ENCODE measurements at places on chromosomes 1 and 21.

- DNase-seq: no peak
These were observed 198.3 kb downstream of the SLC44A5 start for GRCh38 chr1:75412616-75413015.

GRCh38 chr1:67855444-67855843, 22.2 kb upstream of the GNG12 start:
- no peak for DNase-seq

- DNase-seq: no peak
These were observed 127.6 kb upstream of the CTTNBP2NL start for GRCh38 chr1:112268408-112268807.

DNA sequence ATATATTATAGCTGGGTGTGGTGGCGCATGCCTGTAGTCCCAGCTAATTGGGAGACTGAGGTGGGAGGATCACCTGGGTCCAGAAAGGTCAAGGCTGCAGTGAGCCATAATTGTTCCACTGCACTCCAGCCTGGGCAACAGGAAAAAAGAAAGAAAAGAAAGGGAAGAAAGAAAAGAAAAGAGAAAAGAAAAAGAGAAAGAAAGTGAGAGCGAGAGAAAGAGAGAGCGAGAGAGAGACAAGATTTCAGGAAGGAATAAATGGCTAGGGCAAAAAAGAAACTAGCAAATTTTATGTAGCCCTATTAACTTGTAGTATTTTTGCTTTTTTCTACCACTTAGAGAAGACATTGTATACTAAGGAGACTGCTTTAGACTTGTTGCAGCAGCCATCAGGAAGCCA, 6.2 kb downstream of the NRAS start:
- no peak for DNase-seq

GRCh38 chr21:36320421-36321324, 676 bp downstream of the MORC3 start:
- DNase-seq: peak; percentile 56

- DNase-seq: no peak
These were observed 5.3 kb downstream of the GALNT2 start for GRCh38 chr1:230072296-230072695.

DNA sequence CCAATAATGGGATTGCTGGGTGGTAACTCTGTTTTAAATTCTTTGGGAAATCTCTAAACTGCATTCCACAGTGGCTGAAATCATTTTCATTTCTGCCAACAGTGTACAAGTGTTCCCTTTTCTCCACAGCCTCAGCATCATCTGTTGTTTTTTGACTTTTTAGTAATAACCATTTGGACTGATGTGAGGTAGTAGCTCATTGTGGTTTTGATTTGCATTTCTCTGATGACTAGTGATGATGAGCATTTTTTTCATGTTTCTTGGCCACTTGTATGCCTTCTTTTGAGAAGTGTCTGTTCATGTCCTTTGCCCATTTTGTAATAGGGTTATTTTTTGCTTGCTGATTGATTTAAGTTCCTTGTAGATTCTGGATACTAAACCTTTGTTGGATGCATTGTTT, 131.9 kb upstream of the B3GALT2 start:
- DNase-seq: no peak

GRCh38 chr1:78277253-78277652, 213.5 kb upstream of the PTGFR start:
- DNase-seq: no peak

DNA sequence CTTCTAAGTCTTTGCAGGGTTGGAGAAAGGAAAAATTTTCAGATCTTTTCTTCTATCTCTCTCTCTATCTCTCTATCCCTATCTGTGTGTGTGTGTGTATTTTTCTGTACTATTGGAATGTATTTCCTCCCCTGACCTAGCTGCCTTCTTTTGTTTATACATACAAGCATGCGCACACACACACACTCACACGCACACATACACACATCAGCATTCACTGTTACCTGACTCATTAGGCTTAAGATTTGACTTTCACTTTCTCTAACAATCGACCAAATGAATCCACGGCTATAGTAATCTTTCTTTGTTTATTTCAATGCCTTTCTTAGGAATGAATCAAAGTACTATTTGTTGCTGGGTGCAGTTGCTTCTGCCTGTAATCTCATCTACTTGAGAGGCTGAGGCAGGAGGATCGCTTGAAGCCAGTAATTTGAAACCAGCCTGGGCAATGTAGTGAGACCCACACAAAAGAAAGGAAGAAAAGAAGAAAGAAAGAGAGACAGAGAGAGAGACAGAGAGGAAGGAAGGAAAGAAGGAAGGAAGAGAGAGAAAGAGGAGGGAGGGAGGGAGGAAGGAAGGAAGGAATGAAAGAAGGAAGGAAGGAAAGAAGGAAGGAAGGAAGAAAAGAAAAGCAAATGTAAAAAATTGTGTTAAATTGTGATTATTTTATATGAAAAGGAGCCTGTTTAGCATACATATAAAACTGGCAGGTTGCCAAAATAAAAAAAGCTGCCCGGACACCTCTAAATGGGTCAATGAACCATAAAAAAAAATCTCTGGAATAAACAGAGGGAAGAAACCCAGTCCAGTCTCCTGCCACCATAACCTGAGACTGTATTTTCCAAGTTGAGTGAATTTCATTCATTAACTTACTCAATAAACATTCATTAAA, 206.8 kb downstream of the ZNF326 start:
- no peak for DNase-seq

- DNase-seq: no peak
These were observed 421.3 kb upstream of the ADGRL2 start for GRCh38 chr1:81379430-81379829.

- peak; percentile 37 for DNase-seq
These were observed 179.6 kb downstream of the DHRS3 start for GRCh38 chr1:12438349-12438924.
